AG04450 (cell line): ENCODE measurements at places on chromosomes 1 and 21.

- DNase-seq, result no peak
Measured at GRCh38 chr1:55694310-55694801, 479.2 kb upstream of the USP24 start.

DNA sequence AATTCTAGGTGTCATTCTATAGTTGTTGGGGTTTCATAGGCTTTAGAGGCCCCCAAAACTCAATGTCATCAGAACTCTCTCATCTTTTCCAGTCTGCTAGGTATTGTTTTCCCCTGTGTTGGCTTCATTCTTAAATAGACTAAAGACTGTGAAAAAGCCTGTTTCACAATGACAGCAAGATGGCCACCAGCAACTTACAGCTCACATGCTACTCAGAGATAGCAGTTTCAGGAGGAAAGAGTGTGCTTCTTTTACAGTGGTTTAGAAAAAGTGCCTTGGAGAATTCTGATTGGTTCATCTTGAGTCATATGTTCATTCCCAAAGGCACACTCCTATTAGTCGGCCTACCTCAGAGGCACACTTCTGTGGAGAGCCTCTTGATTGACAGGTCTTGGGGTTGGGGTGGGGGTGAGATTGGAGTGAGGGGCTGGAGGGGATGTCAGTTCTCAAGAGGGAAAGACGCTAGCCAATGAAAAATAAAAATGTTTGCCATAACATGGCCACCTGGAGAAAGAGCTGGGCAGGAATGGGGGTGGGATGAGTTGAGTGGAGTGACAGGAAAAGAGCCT, 8.5 kb downstream of the IL23R start:
- no peak for DNase-seq

- DNase-seq, result no peak
Measured at GRCh38 chr1:110100335-110100734, 11.9 kb upstream of the UBL4B start.

- DNase-seq, result no peak
Measured at GRCh38 chr21:37528150-37528937, 161.8 kb downstream of the DYRK1A start.

- no peak for DNase-seq
Measured at GRCh38 chr1:202117898-202118371, 4.8 kb upstream of the GPR37L1 start.

DNA sequence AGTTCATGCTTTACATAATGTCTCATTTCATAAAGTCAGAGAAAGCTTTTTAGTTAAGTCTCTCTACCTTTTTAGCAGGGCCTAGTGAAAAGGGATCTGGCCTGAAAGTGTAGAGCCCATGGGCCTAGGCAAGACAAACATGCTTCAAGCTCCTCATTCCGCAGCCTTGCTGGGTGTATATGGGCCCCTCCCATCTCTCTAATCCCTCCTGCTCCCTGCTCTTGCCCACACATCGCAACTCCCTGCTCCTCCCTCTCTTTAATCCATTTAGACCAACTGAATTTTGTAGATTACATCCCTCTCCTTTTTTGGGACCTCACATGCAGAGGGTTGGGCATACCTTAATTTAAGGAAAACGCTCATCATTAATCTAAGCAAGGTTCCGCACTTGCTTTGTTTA, 42.3 kb upstream of the CCDC190 start:
- DNase-seq, result no peak

DNA sequence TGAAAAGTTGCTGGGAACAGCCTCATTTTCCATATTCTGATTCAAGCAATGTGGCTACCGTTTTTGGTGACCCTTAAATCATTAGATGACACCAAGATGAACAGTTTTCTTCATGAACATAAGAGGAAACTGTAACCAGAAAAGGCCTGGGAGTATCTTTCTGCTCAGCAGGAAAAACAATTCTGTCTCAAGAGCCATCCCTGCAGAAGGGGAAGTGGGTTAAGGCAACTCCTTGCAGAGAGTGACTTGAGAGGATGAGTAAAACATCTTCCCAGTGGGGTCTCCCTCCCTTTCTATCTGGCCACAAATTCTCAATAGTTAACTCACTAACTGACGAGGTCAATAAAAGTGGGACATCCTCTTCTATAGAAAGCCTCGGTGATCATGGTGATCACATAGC, 187.6 kb upstream of the NRIP1 start:
- DNase-seq, result no peak

GRCh38 chr1:19139711-19140110, 70.4 kb downstream of the UBR4 start:
- no peak for DNase-seq

DNA sequence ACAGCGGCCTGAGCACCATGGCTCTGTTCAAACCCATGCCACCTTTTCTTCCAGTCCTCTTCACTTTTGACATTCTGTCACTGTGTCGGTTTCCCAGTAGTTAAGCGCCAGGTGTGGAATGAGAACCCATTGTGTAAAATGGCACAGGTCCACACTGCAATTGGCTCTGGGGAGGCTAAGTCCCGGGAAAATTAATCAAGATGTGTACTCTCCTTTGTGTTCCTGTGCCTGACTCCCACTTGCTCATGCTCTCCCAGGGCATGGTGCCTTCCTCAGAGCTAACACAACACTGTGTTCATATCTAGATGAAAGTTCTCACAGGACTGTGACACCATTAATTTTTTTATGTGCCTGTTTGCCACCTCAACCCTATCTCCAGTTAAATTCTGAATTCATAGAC, 59.0 kb upstream of the BTG3 start:
- DNase-seq, result no peak

DNA sequence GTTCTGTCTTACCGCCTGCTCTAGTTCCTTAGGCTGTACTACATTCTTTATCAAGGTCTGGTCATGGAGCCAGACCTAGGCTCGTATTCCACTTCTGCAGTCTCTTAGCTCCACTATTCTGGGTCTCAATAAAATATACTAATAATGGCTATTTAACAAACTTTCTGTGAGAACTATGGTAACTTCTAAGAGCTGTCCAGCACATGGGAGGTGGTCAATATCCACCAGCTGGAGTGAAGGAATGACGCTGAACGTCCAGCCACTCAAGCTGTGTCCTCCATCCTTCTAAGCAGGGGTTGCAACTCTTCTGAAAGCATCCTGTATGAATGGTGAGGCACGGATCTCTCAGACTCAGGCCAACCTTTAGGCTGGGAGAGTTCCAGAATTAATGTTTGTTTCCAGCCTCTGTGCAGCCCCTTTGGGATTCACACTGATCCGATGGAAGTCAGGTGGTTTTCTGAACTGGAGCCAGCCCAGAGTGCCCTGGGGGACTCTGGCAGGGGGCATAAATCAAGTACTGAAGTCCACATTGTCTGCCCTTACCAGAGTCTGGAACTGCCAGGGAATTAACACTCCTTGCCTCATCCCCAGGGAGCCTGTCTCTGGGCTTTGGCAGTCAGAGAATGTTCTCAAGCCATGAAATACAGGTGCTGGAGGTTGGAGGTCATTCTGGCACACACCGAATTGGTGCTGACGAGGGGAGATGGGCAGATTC, 57.4 kb downstream of the BRINP2 start:
- no peak for DNase-seq

GRCh38 chr1:76371941-76372340, 297.4 kb downstream of the ST6GALNAC3 start:
- DNase-seq, result no peak

- no peak for DNase-seq
Measured at GRCh38 chr1:199978408-199978940, 49.0 kb upstream of the NR5A2 start.

- no peak for DNase-seq
Measured at GRCh38 chr1:212677136-212677535, 22.5 kb downstream of the BATF3 start.

GRCh38 chr1:205493241-205494085, 11.0 kb upstream of the CDK18 start:
- DNase-seq, result no peak
